ENCODE measurements at places on chromosomes 7 and 10. TPM values are rescaled to one million over a fixed set of nuclear protein-coding genes. Genes with fewer than 3 reads are reported as not detected.

RNF148 gene
- not detected for total RNA-seq

CCDC136 gene
- total RNA-seq, result 7.3 TPM

PNLIPRP1 gene
- not detected for total RNA-seq

GRCh38 chr10:123145542-123146012 lies 2.4 kb upstream of the HMX2 start:
- no peak overlapping the region for H3K4me3 ChIP-seq
- peaks cover 6% of the 10 kb centered on the region for H3K4me1 ChIP-seq
- no peak overlapping the region for H3K27ac ChIP-seq
- no peaks in the 10 kb centered on the region for H3K36me3 ChIP-seq

DNA sequence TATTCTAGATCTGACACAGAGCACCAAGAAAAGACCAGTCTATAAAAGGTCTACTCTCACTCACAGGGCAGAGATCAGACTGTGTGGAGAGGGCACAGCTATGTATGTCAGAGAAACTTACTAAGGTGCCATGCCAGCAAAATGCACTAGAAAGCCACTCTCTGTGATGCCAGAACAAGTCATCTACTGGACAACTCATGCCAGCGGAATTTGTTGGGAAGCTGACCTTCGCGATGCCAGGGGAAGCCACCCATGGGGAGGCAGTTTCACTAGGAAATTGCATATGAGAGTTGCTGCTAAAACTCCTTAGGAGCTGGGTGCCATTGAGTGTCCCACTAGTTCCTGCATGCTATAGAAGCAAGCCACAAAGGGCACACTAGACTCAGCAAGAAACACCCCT lies 58.5 kb downstream of the MICU1 start:
- H3K4me3 ChIP-seq, result no peak overlapping the region
- H3K36me3 ChIP-seq, result no peaks in the 10 kb centered on the region
- no peaks in the 10 kb centered on the region for H3K4me1 ChIP-seq
- H3K27ac ChIP-seq, result no peak overlapping the region
- no peaks in the 10 kb centered on the region for H3K27me3 ChIP-seq
